Spleen (tissue), 13 donors: ENCODE measurements at places on chromosomes 7 and 10. TPM values are rescaled to one million over a fixed set of nuclear protein-coding genes. Genes with fewer than 3 reads are reported as not detected.

Gene AFAP1L2
- 71.5 TPM for polyA plus RNA-seq

Gene CYTH3
- polyA plus RNA-seq = 4.8 TPM

Gene TRIP6
- 14.8 TPM for polyA plus RNA-seq

Gene VAX1
- not detected for polyA plus RNA-seq

Gene PANK1
- 1.2 TPM for polyA plus RNA-seq

Gene ACTR3C
- polyA plus RNA-seq = 0.78 TPM

Gene PTPRE
- polyA plus RNA-seq = 8.4 TPM

Gene TMEM184A
- 0.15 TPM for polyA plus RNA-seq

Gene GALNT17
- 0.87 TPM for polyA plus RNA-seq

Gene KCP
- polyA plus RNA-seq = 0.06 TPM

Gene SFTPA1
- 1.4 TPM for polyA plus RNA-seq

Gene LDB3
- polyA plus RNA-seq = 0.23 TPM

GRCh38 chr10:71319042-71319799 is at the start of gene SLC29A3:
TSS of gene SLC29A3 (plus strand) at chr10:71319259. CDS start at chr10:71319310, 51 bp downstream.
- peak; percentile 95 for DNase-seq

DNA sequence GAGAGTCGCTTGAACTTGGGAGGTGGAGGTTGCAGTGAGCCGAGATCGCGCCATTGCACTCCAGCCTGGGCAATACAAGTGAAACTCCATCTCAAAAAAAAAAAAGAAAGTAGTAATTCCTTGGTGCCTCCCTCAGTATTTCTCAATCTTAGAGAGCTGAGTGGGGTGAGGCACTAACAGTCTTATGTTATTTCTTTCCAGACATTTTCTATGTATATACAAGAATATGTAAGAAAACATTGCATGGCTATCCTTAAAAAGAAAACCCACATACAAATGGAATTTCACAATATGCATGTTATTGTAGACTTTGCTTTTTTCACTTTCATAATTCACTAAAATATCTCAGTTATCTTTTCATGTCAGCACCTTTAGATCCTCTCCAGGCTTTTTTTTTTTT is 13.6 kb upstream of the SLF2 start:
- no peak for DNase-seq

DNA sequence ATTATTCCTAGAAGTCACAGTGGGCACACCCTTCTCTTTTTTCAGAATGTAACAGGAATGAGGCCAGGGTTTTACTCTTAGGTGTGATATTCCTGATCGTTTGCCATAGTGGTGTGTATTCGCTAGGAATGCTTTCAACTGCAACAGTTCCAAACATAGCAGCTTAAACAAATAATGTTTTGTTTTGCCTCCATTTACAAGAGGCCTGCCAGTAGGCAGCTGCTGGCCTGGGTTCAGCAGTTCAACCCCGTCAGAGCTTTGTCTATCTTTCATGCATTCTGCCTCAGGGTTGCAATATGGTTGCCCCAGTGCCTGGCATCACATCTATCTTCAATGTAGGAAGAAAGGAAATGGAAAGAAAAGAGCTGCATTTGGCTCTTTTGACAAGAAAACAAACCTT is 21.7 kb upstream of the RET start:
- no peak for DNase-seq

DNA sequence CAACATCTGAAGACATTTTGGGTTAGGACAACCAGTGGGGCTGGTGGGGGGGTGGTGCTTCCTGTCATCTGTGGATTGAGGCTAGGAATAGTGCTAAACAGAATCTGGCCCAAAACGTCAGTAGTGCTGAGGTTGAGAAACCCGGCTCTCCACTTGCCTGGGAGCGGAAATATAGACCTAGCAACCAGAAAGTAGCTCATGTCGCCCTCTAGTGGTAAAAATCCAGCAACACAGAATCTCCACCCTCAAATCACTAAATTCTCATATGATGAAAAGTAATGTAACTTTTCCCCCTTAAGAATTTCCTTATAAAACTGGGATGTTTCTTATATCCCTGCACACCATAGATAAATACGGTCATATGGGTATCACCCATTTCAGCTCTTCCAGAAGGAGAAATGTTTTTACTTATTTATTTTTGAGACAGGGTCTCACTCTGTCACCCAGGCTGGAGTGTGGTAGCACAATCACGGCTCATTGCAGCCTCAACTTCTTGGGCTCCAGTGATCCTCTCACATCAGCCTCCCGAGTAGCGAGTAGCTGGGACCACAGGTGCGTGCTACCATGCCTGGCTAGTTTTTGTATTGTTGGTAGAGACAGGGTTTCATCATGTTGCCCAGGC is 34.4 kb downstream of the ZC3HAV1 start:
- no peak for DNase-seq

GRCh38 chr7:149598721-149599308 is 101.2 kb upstream of the ZNF746 start:
- DNase-seq = no peak

GRCh38 chr7:100477871-100478267 is 1.1 kb downstream of the TSC22D4 start:
- no peak for DNase-seq

DNA sequence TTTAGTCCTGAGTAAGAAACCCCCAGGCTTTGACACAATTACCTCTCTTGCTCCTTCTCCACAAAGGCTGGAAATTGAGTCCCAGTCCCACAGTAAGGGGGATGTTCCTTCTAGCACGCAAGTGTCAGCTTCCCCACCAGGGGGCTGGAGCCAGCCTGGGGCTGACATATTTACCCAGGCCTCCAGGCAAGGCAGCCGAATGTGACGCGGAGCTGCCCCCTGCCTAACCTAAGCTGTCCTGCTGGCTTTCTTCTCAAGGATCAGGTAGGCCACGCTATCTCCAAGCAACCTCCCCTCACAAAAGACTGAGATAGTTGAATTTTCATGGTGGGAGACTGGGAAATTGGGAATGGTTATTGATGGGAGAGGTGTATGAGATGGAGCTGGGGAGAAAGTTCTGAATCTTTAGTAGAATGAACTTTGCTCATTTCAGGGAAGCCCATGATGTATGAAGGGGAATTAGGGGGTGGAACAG is 19.2 kb upstream of the BMPER start:
- DNase-seq = no peak

- DNase-seq = peak; percentile 98
These were observed 428 bp upstream of the MCMBP start for GRCh38 chr10:119872860-119873681.

DNA sequence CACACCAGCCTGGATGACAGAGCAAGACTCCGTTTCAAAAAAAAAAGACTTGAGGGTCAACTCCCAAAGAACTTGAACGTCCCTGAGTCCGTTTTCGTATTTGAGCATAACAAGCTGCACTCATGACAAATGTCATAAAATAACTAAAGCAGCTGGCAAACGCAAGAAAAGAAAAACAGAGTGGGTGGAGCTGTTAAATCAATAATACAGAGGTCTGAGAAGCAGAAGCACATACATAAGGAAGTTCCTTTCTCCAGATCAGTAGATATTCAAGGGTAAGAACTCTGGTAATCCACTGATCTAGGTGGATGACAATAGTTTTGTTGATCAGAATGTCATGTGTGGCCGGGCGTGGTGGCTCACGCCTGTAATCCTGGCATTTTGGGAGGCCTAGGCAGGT is 150.1 kb downstream of the FAM107B start:
- no peak for DNase-seq

- no peak for DNase-seq
These were observed 69.7 kb upstream of the APBB1IP start for GRCh38 chr10:26368463-26368862.

- no peak for DNase-seq
These were observed 403.8 kb downstream of the SORCS3 start for GRCh38 chr10:105044902-105045301.

GRCh38 chr10:49758249-49758930 is 3.7 kb downstream of the OGDHL start:
- peak; percentile 51 for DNase-seq

DNA sequence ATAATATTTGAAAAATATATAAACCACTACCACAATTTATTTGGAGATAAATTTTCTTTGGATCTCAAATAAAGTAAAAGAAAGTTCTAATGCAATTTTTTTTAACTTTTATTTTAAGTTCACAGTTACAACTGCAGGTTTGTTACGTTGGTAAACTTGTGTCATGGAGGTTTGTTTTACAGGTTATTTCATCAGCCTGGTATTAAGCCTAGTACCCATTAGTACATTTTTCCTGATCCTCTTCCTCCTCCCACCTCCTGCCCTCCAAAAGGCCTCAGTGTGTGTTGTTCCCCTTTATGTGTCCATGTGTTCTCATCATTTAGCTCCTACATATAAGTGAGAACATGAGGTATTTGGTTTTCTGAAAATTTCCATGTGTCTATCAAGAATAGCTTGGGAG is 54.5 kb downstream of the CAV1 start:
- DNase-seq = no peak

DNA sequence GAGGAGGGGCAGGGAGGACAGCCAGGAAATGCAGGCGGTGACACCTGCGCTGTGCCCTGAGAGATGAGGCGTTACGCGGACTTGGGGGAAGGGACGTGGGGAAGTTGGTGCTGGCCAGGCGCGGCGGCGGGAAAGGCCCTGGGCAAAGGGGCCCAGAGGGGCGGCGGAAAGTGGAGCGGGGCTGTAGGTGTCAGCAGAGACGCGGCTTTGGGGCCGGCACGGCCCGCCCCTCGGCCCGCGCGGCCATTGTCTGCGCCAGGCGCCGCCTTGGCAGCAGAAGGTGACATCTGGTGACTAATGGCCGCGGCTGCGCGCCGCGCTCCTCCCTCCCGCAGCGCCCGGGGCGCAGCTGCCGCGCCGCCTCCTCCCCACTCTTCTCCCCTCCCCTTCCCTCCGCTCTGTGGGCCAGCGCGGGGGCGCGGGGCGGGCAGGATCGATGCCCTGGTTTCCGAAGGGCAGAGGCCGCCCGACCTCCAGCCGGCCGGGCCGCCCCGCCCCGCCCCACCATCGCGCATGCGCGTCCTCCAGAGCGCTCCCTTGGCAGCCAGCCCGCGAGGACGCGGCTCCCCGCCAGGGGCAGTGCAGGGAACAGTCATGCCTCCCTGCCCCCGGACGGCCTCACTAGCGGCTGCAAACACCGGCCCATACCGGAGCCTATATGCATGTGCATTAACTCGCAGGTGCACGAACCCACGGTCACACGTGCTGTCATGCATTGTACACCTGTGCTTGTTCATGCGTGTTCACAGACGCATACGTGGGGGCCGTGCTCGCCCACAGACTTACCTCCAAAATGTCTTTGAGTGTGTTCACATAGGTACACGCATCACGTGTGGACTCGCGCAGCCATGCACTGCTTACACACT is 269.6 kb downstream of the RPS24 start:
- peak; percentile 99 for DNase-seq

GRCh38 chr10:74967911-74968666 is 141.7 kb downstream of the KAT6B start:
- no peak for DNase-seq

DNA sequence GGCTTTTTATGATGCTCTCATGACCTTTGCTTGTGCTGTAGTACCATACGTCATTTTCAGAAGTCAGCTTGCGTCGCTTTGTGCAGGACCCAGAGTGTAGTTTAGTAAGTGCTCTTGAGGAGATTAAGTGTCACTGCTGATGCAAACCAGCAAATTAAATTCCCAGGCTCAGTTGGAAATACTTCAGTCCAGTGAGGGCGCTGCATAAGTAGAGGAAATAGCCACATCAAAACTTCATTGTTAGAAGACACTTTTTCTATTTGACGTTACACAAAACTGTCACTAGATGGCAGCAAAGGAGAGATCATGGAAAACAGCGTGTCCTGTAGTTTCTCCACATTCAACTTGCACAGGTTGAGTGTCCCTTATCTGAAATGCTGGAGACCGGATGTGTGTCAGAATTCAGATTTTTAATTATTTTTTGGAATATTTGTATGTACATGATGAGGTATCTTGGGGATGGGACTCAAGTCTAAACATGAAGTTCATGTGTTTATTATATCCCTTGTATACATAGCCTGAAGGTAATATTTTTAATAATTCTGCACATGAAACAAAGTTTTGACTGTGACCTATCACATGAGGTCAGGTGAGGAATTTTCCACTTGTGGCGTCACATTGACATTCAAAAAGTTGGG is 7.9 kb downstream of the ZNF22 start:
- DNase-seq = no peak

DNA sequence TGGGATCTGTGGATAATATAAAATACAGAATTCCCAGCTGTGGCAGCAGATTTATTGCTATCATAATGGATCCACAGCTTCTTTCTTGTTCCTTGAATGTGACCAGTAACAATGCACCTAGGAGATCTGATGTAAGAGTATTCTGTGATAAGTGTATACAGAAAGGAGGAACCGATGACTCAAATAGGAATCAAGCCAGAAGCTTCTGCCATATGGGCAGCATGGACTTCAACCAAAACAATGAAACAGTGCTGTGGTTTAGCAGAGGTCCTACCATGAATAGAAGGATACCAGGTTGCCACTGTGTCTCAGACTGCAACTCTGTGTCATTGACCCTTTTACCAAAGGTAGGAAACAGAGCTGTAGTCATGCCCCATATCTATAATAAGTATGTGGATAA is 81.8 kb downstream of the PTPRZ1 start:
- DNase-seq = no peak

DNA sequence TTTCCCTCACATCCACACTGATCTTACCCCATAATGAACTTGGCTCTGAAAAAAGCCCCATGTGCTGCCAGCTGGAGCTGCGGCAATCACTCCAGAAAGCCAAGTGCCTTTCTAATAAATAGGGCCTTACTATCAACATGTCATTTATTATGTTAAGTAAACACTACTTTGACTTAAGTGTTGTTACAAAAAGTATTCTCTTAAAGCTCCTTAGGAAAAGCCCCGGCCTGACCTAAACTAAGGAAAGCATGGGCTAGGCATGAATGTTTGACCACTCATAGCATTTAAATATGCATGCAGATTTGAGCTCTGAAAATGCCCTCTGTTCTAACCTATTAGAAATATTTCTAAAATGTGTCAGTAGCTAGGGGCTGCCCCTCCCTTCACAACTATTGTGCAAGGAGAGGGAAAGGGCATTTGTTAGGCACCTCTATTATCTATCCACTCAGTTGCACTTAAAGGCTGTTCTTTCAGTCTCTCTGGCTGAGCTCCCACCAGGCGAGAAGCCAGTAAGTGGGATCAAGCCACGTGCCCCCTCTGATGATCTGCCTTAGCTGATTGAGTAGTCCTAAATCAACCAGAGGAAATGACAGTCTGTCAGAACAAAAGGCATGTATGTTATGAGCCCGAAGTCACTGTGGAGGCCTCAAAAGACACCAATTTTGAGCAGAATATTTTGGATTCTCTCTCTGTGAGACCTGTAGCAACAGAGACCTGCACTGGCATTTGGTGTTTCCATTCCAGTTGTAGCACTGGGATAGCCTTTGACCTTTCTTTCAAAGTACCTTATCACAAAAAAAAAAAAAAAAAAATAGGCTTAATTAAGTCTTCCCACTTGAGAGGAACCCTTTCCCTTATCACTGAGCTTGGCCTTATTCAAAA is 77.1 kb downstream of the ITGB8 start:
- DNase-seq = no peak

GRCh38 chr7:75727881-75728593 is 10.7 kb downstream of the HIP1 start:
- DNase-seq = peak; percentile 78

- DNase-seq = no peak
These were observed 42.7 kb downstream of the LAMB1 start for GRCh38 chr7:107960272-107960671.

- peak; percentile 88 for DNase-seq
These were observed 10.1 kb downstream of the LIMK1 start for GRCh38 chr7:74093671-74094223.

GRCh38 chr10:5945561-5946418 is 31.6 kb downstream of the IL15RA start:
- DNase-seq = peak; percentile 84
